A549 (cell line): ENCODE measurements at places on chromosomes 13 and 19.

GRCh38 chr19:7873304-7874075 is 700 bp downstream of the PRR36 start:
- no peak for DNase-seq

DNA sequence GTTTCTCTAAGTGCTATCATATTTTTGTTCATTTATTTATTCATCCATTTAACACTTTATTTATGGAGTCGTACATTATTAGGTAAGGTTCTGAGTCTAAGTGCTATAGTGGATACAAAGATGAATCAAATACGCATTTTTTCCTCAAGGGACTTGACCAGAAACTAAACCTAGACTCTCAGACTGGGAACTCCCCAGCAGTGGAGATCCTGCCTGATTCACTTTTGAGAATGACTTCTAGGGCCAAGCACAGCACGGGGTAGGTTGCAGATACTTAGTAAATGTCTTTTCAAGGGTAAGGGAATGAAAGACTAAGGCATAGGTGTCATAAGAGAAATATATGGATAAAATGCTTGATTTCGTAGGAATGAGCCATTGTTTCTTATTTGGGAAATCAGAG is 7.2 kb downstream of the DNAJC15 start:
- no peak for DNase-seq

- DNase-seq = no peak
Observed at GRCh38 chr13:83190020-83190419, 692.3 kb downstream of the SLITRK1 start.

- no peak for DNase-seq
Observed at GRCh38 chr13:72678312-72678711, 49.1 kb downstream of the MZT1 start.

DNA sequence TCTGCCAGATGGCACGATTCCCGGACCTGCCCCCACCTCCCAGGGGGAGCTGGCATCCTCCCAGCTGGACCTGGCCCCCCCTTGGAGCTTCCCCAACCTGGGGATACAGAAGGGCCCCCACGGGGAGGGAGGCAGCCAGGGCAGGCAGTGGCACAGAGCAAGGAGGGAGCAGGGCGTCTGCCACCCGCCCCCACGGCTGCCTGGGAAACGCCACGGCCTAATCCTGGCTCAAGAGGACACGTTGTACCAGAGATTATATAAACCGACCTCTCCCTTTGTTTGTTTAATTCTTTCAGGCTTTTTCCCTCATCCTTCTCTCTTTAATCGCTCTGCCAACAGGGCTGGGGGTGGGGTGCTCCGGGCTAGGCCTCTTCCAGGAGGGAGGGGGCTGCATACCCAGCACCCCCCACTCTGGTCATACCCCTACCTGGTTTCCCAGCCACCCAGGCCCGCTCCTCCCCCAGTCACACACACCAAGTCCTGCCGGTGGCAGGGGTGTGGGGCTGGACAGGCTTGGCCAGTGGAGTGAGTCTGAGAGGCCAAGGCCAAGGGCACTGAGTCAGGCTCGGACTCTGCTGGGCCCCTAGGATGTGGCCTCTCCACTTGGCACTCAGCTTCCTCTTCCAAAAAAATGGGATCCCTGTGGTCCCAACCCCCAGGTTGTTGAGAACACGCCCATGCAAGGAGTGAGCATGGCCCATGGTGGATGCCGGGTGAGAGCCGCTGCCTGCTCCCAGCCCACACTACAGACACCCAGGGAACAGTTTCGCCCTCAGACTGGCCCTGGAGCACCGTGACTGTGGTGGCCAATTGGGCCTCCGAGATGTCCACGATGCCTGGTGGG is 29.5 kb upstream of the NFIC start:
- no peak for DNase-seq

DNA sequence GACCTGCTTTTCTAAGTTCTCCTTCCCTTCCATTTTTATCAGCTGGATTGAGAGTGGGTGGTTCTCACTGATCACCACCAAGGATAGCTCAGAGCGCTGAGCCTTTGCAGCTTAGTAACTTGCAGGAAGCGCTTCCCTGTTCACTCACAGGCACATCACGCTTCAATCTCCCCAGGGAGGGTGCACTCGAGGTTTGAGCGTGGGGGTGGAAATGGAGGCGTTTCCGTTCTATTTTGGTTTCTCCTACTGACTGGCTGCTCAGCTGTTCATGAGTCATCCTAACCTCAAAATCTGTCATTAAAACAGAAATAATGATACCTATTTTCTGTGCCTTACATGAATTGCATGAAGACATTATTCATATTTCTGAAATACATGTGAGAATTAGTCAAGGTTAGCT is 292.1 kb downstream of the SPRY2 start:
- peak; percentile 39 for DNase-seq

- DNase-seq = peak; percentile 83
Observed at GRCh38 chr19:1747285-1748114, 5.8 kb upstream of the ONECUT3 start.

DNA sequence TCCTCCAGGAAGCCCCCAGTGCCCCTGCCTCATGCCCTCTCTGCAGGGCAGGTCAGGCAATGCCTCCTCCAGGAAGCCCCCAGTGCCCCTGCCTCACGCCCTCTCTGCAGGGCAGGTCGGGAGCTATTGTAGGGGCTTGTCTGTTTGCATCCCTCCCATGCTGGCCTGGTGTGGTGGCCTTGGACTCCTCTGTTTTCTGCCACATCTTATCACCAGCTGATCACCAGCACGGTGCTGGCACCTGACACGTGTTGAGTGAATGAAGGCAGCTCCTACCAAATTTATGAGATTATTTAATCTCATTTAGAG is 51.5 kb upstream of the C13orf46 start:
- DNase-seq = no peak

DNA sequence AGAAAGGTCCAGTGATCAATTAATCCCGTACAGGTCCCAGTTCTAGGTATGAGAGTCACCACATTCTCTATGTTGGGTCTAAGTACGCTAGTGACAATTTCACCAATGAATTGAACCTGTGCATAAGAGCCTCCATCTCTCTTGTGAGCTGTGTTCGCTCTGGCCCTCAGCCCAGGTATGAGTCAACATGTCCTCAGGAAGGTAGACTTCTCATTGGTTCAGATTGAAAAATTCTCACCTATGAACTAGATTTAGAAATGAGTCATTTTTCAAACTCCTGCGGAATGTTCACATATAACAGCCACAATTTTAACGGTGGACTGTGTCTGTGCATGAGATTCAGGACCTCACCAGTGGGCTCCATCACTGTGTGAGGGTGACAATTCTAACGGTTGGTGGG is 12.7 kb upstream of the ZNF43 start:
- DNase-seq = peak; percentile 56

DNA sequence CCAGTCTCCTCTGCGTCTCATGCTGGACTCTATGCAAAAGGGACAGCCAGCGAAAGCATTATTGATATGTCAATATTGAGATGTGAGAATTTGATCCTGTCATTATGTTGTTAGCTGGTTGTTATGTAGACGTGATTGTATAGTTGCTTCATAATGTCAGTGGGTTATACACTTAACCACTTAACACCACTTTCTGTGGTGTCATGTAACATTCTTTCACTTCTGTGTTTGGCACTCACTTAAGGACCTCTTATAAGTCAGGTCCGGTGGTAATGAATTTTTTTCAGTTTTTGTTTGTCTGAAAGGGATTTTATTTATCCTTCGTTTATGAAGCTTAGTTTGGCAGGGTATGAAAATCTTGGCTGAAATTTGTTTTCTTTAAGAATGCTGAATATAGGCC is 7.1 kb upstream of the SIGLEC7 start:
- no peak for DNase-seq

- DNase-seq = no peak
Observed at GRCh38 chr13:95956589-95957148, 96.5 kb downstream of the UGGT2 start.

- peak; percentile 31 for DNase-seq
Observed at GRCh38 chr13:96958286-96958891, 35.9 kb downstream of the OXGR1 start.

DNA sequence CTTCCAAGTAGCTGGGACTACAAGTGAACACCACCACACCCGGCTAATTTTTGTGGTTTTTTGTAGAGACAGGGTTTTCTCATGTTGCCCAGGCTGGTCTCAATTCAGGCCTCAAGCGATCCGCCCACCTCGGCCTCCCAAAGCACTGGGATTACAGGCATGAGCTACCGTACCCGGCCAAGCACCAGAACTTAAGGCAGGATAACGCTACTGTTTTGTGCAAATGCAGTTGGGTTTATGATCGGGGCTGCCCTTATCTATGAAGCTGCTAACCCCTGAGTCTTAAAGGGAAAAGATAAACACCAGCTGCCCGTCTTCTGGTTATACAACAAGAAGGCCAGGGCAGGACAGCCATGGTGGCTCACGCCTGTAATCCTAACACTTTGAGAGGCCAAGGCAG is 12.6 kb upstream of the TM6SF2 start:
- DNase-seq = no peak

- DNase-seq = no peak
Observed at GRCh38 chr13:84208246-84208910, 326.1 kb upstream of the SLITRK1 start.

DNA sequence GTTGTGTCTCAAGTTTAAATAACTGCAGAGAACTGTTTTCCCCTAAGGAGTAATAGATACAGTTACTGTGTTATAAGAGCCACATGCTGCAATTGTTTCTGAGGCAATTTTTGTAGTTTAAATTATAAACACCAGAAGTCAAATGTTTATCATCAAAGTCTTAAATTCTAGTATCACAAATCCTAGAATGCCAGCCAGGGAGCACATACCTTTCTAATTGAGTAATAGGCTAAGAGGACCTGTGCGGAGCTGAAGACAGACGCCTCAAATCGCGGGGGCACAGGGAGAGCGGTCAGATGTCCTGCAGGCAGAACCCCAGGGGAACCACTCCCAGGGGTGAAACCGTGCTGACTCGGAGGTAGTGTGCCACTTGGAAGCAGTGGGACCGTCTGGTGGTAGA is 65.2 kb upstream of the TNFRSF19 start:
- no peak for DNase-seq
